Stimulated activated CD4-positive, alpha-beta T cell treated with anti-CD3 and anti-CD28 coated beads, TNF-alpha, amount 100 ng/mL, for 4 hours (primary cell): ENCODE measurements at places on chromosomes 12 and 14.
A peak's percentile ranks its signal among the peaks of the same experiment; 100 is the strongest.

- DNase-seq, result no peak
These were observed 22.6 kb downstream of the CHGA start for GRCh38 chr14:92945544-92945943.

- DNase-seq, result no peak
These were observed 2.6 kb upstream of the PLEKHG3 start for GRCh38 chr14:64701660-64702059.

DNA sequence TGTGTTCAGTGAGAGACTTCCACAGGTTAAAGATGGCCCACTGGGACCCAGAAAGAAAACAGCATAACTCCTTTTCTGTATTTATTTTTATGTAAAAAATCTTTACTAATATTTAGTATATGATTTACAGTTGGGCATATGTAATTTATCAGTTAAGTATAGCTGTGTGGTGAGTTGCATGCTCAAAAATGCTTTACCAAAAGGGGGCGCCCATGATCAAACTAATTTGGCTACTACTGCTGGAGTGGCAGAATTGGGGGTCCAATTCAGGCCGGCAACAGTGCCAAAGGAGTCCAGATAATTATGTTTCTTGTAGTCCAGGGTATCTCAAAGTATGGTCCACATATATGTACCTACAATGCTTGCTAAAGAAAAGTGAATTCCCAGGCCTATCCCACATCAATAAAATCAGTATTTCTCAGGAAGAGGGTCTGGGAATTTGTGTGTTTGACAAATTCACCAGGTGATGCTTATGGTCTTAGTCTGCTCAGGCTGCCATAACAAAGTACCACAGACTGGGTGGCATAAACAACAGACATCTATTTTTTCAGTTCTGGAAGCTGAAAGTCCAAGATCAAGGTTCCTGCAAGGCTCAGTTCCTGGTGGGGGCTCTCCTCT lies 152.0 kb downstream of the KTN1 start:
- peak; percentile 29 for DNase-seq

- no peak for DNase-seq
These were observed 106.0 kb upstream of the TMTC1 start for GRCh38 chr12:29889737-29890136.

- DNase-seq, result no peak
These were observed 229.1 kb downstream of the MON2 start for GRCh38 chr12:62695696-62696095.

DNA sequence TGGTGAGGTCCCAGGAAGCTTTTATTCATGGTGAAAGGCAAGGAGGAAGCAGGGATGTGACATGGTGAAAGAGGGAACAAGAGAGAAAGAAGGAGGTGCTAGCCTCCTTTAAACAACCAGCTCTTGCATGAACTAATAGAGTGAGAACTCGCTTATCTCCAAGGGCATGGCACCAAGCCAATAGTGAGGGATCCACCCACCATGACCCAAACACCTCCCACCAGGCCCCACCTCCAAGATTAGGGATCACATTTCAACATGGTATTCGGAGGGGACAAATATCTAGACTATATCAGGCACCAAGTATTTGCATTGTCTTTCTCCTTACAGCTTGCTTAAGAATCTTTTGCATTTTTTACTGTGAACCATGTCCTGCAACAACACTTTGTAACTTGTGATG lies 91.9 kb upstream of the DHRS4 start:
- DNase-seq, result no peak

DNA sequence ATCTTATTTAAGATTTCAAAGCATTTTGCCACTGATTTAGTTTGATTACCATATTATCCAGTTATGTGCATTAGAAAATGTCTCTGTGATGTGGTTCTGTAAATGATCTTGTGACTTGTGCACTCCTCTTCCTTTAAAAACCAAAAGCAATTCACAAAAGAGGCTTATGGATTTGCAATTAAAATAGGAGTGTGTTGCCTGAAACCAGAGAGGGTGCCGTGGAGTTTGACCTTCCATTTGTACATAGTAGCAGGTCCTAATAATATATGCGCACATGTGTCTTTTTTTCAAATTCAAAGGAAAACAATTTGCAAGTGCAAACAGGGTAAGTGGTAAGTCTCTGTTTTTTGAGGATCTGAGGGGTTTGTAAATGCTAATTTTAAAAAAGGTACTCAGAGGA lies 470.9 kb downstream of the VRK1 start:
- no peak for DNase-seq

DNA sequence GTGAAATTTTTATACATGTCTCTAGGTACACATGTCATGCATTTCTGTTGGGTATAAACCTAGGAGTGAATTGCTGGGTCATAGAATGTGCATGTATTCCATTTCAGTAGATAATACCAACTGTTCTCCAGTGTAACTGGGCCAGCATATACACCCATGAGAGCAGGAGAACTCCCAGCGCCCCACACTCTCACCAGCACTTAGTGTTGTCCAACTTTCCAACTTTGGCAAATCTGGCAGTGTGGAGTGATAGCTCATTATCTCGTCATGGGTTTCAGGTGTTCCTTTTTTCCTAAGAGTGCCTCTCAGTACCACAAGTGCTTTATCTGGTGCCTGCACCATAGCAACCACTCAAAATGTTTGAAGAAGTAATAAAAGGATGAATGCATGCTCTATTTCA lies 40.1 kb downstream of the NGB start:
- no peak for DNase-seq

- DNase-seq, result no peak
These were observed 145.2 kb downstream of the PRIMA1 start for GRCh38 chr14:93643127-93643526.

DNA sequence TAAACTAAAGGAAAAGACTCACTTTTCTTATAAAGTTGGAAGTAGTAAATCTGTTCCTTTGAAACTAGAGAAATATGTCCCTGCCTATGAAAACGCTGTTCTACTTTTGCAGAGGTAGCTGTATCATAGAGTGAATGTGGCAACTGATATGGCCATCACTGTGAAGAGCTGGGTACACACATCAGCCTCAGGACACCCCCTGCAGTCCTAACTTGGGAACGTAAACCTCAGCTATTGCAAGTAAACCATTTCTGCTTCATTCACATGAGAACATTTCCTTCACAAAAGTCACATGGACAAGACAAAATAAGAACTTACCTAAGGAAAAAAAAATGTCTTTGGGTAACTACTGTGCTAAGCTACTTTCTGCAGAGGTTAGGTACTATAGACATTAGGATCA lies 233.3 kb upstream of the PPFIA2 start:
- no peak for DNase-seq

DNA sequence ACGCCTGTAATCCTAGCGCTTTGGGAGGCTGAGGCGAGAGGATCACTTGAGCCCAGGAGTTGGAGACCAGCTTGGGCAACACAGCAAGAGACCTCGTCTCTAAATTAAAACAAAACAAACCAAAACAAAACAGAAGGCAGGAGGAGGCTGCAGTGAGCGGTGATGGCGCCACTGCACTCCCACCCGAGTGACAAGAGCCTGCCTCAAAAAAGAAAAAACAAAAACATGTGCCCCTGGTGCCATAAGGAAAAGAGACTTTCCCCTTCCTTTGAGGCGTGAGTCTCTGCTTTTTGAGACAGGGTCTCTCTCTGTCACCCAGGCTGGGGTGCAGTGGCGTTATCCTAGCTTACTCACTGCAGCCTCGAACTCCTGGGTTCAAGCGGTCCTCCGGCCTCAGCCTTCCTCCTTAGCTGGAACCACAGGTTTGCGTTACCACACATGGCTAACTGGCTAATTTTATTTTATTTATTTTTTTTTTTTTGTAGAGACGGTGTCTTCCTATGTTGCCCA lies 9.0 kb upstream of the EAPP start:
- DNase-seq, result no peak

- no peak for DNase-seq
These were observed 10.8 kb downstream of the SINHCAF start for GRCh38 chr12:31315044-31315715.

GRCh38 chr12:131208425-131208824 lies 254.7 kb downstream of the ADGRD1 start:
- no peak for DNase-seq

DNA sequence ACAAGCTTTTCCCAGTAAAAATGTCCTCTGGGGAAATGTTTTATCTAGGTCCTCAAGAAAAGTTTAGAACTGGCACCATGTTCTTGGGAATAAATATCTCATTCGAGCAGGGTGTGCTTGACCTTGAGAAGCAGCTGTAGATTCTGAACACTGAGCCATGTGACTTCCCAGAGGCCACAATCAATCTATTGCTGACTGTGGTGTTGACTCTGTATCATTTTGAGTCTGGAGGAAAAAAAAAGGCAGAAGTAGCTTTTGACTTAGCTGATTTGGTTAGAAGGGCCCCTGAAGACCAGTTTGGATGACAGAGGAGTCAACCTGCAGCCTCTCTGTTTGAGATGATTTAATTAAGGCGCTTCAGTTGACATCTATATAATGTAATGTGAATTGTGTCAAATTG lies 592.4 kb upstream of the SEL1L start:
- DNase-seq, result no peak

- DNase-seq, result no peak
These were observed 13.9 kb downstream of the PAX9 start for GRCh38 chr14:36675581-36675980.

- no peak for DNase-seq
These were observed 83.1 kb upstream of the RFLNA start for GRCh38 chr12:124211753-124212152.

GRCh38 chr14:24329736-24330135 lies 5.1 kb downstream of the ADCY4 start:
- no peak for DNase-seq

- DNase-seq, result no peak
These were observed 216.0 kb upstream of the RGS6 start for GRCh38 chr14:71716041-71716772.

- DNase-seq, result no peak
These were observed 155.6 kb downstream of the ETV6 start for GRCh38 chr12:11805043-11805442.

DNA sequence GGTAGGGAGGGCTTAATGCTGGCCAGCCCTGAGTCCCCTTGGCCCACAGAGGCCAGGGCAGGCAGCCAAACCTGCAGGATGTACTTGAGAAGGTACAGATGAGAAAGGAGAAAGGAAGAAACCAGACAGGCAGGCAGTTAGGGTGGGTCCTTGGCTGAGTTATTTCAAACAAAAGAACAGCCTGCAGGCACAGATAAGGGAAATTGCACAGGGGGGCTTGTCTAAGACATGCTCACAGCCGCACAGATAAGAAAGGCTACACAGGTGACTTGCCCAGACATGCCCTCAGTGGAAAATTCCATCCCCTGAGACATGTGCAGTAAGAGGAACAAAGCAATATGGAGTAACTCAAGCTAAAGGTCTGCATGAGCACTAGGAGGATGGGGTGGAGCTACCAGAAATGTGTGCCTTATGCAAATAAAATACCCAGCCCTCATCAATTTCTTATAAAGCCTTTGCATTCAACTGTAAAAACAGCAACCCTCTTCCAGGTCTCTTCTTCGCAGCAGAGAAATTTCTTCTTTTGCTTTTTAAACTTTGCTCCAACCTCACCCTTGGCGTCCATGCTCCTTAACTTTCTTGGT lies 158.2 kb upstream of the RGS6 start:
- DNase-seq, result no peak

- no peak for DNase-seq
These were observed 7.7 kb downstream of the ENDOU start for GRCh38 chr12:47717443-47718193.

- DNase-seq, result no peak
These were observed 16.9 kb upstream of the BLTP3B start for GRCh38 chr12:100159391-100160104.
